Kidney tubule cell (primary cell): ENCODE measurements at places on chromosomes 7 and 10.
A peak's percentile ranks its signal among the peaks of the same experiment; 100 is the strongest.

DNA sequence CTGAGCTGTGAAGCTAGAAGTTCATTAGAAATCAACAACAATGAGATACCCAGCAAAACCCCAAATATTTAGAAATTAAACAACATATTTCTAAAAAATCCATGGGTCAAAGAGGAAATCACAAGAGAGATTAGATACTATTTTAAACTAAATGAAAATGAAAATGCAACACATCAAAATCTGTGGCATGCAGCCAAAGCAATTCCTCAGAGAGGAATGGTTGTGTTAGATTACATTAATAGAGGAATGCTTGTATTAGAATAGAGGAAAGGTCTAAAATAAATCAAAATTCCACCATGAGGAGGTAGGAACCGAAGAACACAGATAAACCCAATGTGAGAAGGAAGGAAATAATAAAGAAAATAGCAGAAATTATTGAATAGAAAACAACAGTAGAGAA lies 642.1 kb upstream of the GALNT17 start:
- no peak for DNase-seq

DNA sequence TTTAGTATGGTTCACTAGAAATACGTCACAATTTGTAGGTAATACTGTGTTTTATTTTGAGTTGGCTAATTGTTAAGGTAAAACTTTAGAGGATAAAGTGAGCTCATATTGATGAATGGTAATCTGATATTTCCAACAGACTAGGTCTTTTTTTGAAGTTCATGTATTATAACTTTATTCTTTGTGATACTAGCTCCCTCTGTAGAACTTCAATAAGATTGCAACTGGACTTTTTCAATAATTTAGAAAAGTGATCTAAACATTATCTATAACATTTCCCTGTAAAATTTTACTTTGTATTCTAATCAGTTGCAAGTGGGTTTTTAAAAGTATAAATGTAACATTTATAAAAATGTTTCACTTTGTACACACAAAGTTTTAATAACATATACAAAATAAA lies 83.5 kb downstream of the ADK start:
- no peak for DNase-seq

DNA sequence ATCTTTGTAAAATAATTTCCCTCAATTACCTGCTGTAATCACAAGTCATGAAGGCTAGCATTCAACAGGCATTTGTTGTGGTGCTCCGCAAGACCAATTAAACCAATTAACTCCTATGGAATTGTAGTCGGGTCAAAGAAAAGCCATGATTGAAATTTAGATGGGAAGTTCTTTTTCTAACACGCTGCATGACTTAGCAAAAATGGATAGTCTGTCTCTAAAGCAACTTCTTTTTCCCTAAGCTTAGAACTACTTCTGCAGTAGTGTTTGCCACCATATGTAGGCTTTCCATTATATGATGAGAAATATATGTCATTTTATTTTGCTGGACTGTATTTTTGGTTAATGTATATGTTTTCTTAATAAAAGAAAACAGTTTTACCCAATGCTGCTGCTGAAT lies 119.1 kb downstream of the TSPAN12 start:
- DNase-seq: no peak

DNA sequence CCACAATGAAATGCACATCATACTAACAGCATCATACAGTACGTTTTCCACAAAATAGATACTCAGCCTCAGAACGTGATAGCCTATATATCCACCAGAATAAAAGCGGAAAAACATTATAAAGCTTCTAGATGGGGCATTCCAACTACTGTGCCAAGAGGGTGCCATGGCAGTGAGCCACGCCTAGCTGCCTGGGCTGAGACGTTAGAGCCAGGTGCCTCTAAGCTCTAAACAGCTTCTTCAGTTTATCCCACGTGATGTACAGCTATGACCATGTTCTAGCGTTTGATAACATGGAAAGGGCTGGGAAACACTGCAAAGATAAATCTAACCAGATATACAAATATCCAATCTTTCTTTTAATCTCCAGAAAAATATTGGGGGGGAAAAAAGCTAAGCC lies 17.8 kb downstream of the USP6NL start:
- no peak for DNase-seq

DNA sequence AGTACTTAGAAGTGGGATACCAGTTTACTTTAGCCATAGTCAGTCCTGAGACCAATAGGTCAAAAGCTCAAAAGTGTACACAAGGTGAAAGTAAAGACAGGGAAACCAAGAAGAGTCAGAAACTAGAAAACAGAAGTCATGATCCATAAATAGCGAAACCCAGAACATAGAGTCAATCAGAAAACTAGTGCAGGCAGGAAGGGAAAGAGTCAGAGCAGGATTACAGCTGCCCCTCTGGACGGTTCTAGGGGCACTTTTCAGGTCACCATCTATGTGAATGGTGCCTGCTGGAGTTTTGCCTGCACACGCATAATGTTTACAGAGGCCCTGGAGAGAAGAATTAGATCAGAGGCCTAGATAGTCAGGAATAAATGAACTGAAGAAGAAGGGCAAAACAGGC lies 22.4 kb upstream of the DMTF1 start:
- no peak for DNase-seq

DNA sequence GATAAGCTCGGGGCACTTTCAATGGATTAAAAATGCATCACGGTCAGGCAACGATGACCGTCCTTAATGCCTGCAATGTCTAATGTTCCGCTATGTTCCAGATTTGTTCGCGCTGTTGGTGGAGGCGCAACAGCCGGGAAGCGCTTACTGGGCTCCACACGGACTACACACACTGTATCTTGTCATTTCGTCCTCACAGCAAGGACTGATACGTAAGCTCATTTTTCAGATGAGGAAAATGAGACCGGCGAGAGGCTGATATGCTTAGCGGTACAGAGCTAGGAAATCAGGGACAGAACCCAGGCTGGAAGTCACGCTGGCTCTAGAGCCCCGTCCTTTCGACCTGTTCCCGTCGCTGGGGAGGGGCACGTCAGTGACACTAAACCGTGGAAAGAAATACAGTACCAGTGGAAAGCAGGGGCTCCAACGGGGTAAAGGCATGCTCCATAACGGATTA lies 670 bp downstream of the TPK1 start:
- peak; percentile 62 for DNase-seq

DNA sequence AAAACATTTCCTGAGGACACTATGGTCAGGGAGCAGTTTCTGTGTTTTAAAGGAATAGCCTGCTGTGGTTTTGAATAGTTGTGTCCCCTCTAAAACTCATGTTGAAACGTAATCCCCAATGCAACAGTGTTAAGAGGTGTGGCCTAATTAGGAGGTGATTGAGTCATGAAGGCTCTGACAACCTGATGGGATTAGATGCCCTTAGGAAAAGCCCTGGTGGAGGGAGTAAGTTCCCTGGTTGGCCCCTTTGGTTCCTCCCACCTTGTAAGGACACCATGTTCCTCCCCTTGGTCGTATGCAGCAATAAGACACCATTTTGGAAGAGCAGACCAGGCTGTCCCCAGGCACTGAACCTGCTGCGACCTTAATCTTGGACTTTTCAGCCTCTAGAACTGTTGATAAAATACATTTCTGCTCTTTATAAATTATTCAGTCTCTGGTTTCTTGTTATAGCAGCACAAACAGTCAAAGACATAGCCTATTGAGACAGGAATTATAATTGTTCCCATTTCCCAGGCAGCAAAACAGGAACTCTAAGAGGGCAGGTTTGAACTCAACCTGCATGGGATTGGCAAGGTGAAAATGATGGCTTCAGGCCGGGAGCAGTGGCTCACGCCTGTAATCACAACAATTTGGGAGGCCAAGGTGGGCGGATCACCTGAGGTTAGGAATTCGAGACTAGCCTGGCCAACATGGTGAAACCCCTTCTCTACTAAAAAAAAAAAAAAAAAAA lies 20.5 kb upstream of the TNS3 start:
- DNase-seq: peak; percentile 65

DNA sequence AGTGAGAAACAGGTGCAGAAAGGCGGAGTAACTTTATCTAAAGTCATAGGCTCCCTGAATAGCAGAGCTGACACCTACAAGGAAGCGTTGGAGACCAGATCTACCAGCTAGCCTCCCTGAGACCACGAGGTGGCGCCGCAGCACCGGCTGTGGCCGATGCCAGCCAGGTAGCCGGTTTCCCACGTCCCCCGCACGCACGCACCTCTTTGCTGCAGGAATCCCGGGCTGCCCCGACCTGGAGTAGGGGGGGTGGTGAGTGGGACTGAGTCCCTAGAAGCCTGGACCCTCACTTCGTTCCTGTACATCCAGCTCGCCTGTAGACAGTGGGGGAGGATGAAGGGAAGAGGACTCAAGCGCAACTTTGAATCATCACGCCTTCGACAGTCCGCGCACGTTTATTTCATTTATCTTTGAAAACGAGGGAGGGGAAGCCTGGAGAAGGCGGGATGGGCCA lies 3.7 kb downstream of the ELOVL3 start:
- DNase-seq: peak; percentile 83

- DNase-seq: no peak
Measured at GRCh38 chr10:124351481-124352220, 67.1 kb downstream of the OAT start.

GRCh38 chr10:128147064-128147463 lies 20.8 kb upstream of the MKI67 start:
- peak; percentile 83 for DNase-seq

DNA sequence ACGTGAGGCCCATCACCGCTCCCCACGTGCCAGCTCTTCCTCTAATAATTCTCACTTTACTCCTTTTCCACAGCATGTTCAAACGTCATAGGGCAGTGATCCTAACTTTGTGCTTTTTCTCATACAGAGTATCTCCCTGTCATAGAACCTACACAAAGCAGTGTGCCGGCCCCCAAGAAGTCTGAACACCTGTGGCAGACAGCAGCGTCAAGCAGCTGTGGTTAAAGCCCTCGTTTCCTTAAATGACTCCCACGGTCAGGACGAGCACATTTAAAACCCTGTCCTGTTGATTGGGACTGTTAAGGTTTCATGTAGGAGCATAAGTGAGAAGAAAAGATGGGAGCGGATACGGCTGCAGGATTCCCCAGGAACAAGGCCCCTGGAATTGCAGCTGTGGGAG lies 267.2 kb downstream of the DIP2C start:
- no peak for DNase-seq

DNA sequence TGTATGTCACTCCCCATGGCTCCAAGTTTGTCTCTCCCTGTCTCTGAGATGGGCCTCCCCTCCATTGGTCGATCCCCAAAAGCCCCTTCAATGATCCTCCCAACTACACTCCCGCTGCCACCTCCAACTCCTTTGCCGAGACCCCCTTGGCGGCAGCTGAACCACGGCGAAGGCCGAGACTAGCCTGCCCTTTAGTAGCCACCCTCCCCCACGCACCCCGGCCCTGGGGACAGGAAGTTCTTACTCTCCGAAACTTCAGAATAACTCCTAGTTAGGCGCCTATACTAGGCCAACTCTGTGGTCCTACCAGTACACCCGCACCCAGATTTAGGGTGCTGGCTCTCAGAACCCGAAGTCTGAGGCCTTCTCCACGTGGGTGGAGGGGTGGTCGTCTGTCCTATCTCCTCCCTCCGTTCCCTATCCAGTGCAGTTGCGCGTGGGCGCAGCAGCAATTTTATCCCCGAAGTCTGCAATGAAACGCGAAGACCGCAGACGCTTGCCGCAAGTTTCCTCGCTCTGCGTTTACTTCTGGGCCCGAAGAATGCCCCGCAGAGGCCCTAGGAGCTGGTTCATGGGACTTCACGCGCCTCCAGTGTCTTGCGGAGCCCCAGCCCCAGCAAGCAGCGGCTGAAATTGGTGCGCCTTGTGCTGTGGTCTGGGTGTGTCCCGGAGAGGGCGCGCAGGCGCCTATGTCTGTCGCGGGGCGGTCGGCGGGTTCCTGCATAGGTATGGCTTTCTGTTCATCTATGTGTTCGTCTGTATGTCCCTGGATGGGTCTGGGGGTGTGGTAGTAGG lies 82.6 kb upstream of the SLF2 start:
- no peak for DNase-seq

DNA sequence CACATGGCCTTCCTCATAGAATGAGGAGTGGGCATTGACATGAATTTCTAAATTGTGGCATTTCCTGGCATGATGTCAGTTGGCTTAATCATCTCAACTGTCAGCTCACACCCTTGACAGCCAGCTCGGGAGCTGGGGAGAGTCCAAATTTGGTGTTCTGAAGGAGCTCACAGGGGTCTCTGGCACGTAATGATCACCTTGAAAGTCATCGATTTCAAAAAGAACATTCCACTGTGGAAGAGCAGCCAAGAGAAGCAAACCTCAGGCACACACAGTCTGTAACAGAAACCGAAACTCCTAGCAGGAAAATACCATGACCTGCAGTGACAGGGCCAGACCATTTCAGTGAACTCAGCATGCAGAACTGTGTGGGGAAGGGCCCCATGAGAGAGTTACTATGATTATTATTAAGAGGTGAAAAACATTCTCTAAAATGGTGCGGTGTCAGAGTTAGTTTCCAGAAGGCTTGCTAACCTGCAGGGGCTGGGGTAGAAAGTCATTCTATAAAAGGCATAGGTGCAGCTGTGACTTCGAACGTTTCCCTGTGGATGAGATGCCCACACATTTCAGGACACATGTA lies 26.4 kb upstream of the KLF6 start:
- DNase-seq: peak; percentile 99

DNA sequence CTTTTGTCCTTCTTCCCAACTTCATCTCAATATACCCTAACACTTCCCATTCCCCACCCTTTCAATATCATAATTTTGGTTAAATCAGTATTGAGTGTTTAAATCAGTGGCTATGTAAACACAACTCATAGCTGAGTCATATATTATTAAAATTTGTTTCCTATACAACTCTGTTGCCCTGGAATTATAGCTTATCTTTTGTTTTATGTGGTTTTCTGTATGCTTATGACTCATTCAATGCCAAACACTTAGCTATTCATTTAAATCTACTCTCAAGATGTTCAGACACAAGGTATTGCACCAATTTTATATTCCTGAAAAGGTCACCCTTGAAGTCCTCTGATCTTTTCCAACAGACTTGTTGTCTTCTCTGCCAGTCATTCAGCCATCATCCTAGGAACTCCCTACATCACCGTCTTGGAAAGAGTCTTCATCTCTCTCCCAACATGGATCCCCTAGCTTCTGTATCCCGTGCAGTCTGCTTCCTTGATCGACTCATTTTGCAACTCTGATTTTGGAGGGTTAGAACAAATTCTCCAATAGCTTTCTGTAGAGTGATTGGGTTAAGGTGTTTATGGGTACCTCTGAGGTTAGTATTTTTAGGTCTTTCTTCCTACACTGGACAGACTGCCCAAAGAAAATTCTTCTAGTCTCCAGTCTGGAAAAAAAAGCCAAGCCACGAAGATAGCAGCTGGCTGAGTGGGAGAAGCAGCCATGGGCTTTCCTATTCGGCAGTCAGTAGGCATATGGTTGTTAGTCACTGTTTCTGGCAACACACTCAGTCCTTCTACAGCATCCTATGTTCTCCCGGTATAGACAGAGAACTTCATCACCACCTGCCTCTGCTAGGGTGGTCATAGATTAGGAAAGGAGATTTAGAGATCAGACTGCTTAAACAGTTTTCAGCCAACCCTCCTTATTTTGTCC lies 102.1 kb downstream of the CRPPA start:
- DNase-seq: peak; percentile 33

DNA sequence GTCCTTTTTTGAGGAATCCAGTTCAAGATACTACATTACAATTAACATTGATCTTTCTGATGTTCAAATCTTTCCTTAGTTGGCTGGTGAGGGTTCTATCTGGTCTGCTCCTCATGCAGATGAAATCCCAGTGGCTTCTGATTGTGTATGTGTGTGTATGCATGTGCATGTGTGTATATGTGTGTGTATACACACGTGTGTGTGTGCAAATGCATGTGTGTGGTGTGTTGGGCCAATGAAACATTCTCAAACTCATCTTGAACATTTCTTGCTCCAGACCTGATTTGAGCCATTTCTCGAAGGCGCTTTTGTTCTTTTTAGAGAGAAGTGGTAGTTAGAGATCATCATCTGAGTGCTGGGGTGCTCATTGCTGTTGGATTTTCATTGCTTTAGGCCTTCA lies 113.9 kb downstream of the GLRX3 start:
- DNase-seq: no peak
